ENCODE measurements at places on chromosomes 5 and 9.

DNA sequence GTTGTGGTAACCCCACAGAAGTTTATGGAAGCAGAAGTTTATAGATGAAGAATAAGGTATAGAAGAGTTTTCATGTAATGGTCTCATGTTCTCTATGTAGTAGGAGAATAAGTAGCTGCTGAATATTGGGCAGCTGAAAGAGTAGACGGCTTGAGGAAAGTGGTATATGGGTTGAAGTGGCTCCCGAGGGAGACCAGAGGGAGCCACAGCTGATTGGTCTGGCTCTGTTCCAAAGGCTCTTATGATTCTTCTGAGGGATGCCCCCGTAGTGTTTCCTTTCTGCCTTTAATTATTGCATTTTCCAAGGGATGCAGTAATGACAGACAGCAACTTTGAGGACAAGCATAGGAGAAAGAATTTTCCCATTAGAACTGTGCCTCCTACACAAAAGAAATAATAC is 30.1 kb upstream of the TENT2 start:
- DNase-seq: no peak

DNA sequence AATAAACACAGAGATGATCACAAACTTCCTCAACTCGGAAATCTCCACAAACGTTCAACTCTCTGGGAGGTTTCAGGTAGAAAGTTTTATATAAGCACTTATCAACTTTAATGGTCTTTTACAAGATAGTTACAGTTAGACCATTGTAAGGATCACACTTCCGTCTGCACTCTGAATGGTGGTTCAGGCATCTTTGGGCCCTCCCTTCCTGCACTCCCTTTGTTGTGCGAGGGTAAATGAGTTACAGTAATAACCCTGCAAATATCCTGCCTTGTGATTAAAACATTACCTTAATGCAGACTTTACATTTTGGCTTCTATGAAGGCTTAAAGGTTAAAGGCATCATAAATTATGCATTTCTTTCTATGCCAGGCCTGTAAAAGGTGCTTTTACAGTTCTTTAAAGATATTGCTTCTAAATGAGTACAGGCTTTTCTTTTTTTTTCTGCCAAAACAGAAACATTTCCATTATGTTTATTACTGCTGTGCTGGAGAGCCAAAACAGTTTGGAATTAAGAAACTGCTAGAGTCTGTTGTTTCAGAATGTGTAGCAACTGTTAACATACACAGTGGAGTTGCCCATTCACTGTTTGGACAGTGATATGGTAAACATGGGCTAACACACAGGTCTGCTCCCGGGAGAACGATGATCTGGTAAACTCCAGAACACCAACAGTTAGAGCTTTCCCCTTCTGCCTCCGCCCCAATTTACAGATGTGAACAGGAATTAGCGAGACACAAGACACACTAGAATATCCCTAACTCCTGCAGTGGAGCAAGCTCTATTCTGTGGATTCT is 1.1 kb downstream of the PRUNE2 start:
- DNase-seq: no peak

DNA sequence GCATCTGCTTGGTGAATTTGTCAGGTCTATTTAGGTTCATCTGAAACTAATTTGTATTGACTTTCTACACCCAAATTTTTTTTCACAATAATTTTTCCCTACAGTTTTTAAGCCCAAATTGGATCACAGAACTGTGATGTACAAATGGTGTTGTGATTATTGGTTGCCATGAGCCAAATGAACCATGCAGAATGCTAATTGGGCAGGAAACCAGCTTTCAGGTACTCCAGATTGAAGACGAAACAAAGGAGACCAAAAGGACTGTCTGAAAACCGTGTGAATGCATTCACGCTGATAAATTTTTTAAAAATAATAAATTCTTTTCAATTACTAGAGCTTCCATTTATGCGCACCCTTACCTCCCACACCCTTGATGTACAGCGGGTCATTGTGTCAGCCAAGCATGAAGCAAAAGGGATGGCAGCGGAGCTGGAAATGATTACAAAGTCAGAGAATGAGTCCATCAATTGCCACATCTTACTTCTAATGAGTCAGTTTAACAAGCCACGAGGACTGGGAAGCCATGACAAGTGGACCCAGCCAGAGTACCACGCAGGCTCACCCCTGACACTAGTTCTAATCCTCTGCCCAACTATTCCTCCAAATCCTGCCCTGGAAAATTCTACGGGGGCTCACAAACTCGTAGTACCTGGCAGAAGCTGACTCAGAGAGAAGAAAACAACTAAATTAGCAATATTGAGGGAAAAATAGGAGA is 66.5 kb downstream of the SEMA6A start:
- DNase-seq: no peak

- DNase-seq: no peak
Observed at GRCh38 chr9:127865645-127866464, 11.4 kb upstream of the ENG start.

GRCh38 chr5:78696637-78697036 is 48.1 kb upstream of the LHFPL2 start:
- no peak for DNase-seq

GRCh38 chr5:150484964-150485692 is 22.8 kb upstream of the NDST1 start:
- no peak for DNase-seq

GRCh38 chr9:27193886-27194285 is 84.9 kb downstream of the TEK start:
- DNase-seq: no peak
